ENCODE measurements at places on chromosomes 13 and 19. TPM values are rescaled to one million over a fixed set of nuclear protein-coding genes. Genes with fewer than 3 reads are reported as not detected.

The TEX26 gene
- total RNA-seq: not detected

The PSG6 gene
- total RNA-seq: not detected

The ARHGAP35 gene
- total RNA-seq: 26.3 TPM

The KLK8 gene
- total RNA-seq: not detected

The FAAP24 gene
- 0.25 TPM for total RNA-seq

The CDC34 gene
- 83.8 TPM for total RNA-seq

The SLC5A5 gene
- total RNA-seq: 0.09 TPM

The PLK5 gene
- not detected for total RNA-seq

The IL27RA gene
- total RNA-seq: 2.8 TPM

The KIR2DL1 gene
- 0.17 TPM for total RNA-seq

The ZNF575 gene
- 0.08 TPM for total RNA-seq

The MAST1 gene
- 0.08 TPM for total RNA-seq

The DCAF15 gene
- 10.4 TPM for total RNA-seq

The PCP2 gene
- total RNA-seq: not detected

The SIGLEC7 gene
- 4.7 TPM for total RNA-seq

The MCEMP1 gene
- 0.92 TPM for total RNA-seq

The IRF3 gene
- total RNA-seq: 24.4 TPM

DNA sequence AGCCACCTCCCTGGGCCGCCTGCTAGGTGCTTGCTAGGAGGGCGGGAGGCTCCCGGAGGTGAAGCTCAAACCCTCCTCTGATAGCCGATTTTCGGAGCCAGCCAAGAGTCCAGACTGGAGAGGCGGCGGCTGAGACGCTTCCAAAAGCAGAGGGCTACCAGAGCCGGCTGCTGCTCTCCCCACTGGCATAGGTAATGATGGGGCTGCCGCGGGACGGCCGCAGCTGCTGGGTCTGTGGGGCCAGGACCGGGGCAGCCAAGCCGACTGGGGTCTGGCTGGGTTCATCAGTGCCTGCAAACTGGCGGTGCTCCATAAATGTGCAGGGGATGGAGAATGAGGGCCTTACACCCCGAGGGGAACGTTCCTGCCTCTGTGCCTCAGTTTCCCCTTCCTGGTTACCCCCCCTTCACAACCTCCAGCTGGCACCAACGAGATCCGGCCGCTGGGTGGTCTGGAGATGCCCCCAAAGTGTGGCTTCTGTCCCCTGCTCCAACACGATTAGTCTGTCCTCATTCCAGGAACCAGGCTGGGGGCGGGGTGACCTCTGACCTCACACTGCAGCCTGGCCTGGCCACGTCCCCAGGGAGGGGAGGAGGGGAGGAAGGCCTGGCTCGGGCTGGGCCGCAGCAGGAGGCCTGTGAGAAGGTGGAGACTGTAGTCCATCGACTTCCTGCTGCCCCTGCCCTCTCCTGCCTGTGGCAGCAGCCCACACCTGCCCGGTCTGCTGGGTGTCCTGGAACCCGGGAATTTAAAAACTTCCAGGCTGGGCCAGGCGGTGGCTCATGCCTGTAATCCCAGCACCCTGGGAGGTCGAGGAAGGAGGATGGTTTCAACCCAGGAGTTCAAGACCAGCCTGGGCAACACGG is 3.8 kb upstream of the WDR18 start:
- peak overlapping the region; percentile 46 for H3K27ac ChIP-seq
- H3K27me3 ChIP-seq: no peaks in the 10 kb centered on the region

DNA sequence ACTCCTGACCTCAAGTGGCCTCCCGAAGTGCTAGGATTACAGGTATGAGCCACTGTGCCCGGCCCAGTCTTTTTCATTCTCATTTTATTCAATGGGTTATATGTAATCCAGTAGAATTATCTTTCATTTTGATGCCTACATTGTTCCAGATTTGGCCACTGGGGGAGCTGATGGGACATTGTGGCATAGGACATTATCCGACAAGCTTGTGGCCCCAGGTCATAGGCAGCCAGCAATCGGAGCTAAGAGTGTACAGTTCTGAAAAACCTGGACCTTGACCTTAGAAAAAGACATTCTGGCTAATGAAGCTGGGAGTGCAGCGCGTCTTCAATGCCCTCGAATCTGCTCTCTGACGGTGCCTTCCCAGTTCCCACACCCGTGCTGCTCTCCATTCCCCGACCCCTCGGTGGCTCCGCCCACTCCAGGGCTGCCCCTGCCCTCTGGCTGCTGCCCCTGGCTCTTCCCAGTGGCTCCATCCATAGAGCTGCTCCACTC is 108.7 kb downstream of the TEX29 start:
- no peak for DNase-seq
- H3K27ac ChIP-seq: no peak overlapping the region
- no peak overlapping the region for H3K4me3 ChIP-seq
- no peaks in the 10 kb centered on the region for H3K27me3 ChIP-seq
- no peaks in the 10 kb centered on the region for H3K36me3 ChIP-seq

- no peak for DNase-seq
- no peak overlapping the region for H3K4me3 ChIP-seq
- no peak overlapping the region for H3K27ac ChIP-seq
Observed at GRCh38 chr13:24232037-24232436, 71.5 kb downstream of the SPATA13 start.

GRCh38 chr13:79898202-79898826 is 417.4 kb downstream of the NDFIP2 start:
- H3K27ac ChIP-seq: no peak overlapping the region
- no peaks in the 10 kb centered on the region for H3K36me3 ChIP-seq
- H3K4me1 ChIP-seq: no peaks in the 10 kb centered on the region
- no peak for DNase-seq
- H3K4me3 ChIP-seq: no peak overlapping the region

DNA sequence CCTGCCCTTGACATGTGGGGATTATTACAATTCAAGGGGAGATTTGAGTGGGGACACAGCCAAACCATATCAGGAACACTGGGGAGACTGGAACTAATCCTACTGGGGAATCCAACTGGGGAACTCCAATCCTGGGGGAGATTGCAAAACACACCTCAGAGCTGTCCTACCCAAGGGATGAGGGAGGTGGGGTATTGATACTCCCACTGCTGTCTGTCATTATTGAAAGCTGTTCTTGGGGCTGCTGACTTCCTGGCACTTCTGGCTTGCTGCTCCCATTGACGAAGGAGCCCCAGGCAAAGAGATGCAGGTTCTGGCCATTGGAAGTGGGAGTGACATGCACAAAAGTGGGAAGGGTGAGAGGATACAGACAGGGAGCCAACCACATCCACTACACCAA is 24.7 kb upstream of the POP4 start:
- H3K4me1 ChIP-seq: no peaks in the 10 kb centered on the region
- no peaks in the 10 kb centered on the region for H3K27me3 ChIP-seq
- no peak overlapping the region for H3K27ac ChIP-seq
- H3K36me3 ChIP-seq: no peaks in the 10 kb centered on the region
- H3K4me3 ChIP-seq: no peak overlapping the region

GRCh38 chr13:99028890-99029289 is 51.0 kb upstream of the DOCK9 start:
- no peak overlapping the region for H3K27ac ChIP-seq
- H3K27me3 ChIP-seq: no peaks in the 10 kb centered on the region
- H3K4me1 ChIP-seq: no peaks in the 10 kb centered on the region
- H3K4me3 ChIP-seq: no peak overlapping the region
- no peaks in the 10 kb centered on the region for H3K36me3 ChIP-seq
- DNase-seq: no peak

- H3K27ac ChIP-seq: no peak overlapping the region
- no peaks in the 10 kb centered on the region for H3K27me3 ChIP-seq
- H3K4me1 ChIP-seq: no peaks in the 10 kb centered on the region
- H3K4me3 ChIP-seq: no peak overlapping the region
- DNase-seq: no peak
Observed at GRCh38 chr19:50750010-50750409, 20.3 kb upstream of the GPR32 start.

GRCh38 chr13:42164557-42165125 is 107.3 kb upstream of the AKAP11 start:
- H3K27me3 ChIP-seq: no peaks in the 10 kb centered on the region
- no peaks in the 10 kb centered on the region for H3K4me1 ChIP-seq
- H3K4me3 ChIP-seq: no peak overlapping the region
- H3K27ac ChIP-seq: no peak overlapping the region
- no peak for DNase-seq
- H3K36me3 ChIP-seq: no peaks in the 10 kb centered on the region

GRCh38 chr13:20160306-20161274 is at the start of gene GJA3:
TSS of gene GJA3 (minus strand) at chr13:20161052. CDS start at chr13:20143288, 17,764 bp downstream.
- no peaks in the 10 kb centered on the region for H3K36me3 ChIP-seq
- no peak within 1 kb of the TSS for H3K27ac ChIP-seq
- H3K4me1 ChIP-seq: peaks cover 19% of the 10 kb centered on the region
- DNase-seq: peak; percentile 41
- peak within 1 kb of the TSS; percentile 71 for H3K4me3 ChIP-seq
- H3K27me3 ChIP-seq: peaks cover 3% of the 10 kb centered on the region

- no peak overlapping the region for H3K4me3 ChIP-seq
- H3K36me3 ChIP-seq: no peaks in the 10 kb centered on the region
Observed at GRCh38 chr13:78317030-78317429, 286.3 kb downstream of the POU4F1 start.

GRCh38 chr19:54888239-54888638 is 14.2 kb downstream of the FCAR start:
- no peaks in the 10 kb centered on the region for H3K36me3 ChIP-seq
- H3K4me1 ChIP-seq: no peaks in the 10 kb centered on the region
- no peak overlapping the region for H3K27ac ChIP-seq
- no peaks in the 10 kb centered on the region for H3K27me3 ChIP-seq
- no peak for DNase-seq

DNA sequence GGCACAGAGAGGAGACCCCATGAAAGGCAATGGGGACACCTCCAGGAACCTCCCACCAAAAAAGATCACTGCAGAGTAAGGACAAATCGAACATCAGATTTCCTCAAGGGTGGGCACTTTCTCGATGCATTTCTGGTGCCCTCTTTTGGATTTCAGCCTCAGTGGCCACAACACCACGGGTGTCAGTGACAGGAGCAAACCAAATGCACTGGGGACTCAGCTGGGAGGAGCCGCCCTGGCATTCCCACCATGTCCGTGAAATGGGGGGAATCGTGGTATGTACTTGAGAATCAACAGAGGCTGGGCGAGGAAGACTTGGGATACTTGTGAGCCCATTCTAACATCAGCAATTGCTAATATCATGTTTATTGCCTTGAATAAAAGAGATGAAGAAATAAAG is 16.3 kb downstream of the FAM187B start:
- H3K27ac ChIP-seq: peak overlapping the region; percentile 59
- no peak overlapping the region for H3K4me3 ChIP-seq
- no peaks in the 10 kb centered on the region for H3K4me1 ChIP-seq
- no peaks in the 10 kb centered on the region for H3K36me3 ChIP-seq

- no peak overlapping the region for H3K27ac ChIP-seq
- no peaks in the 10 kb centered on the region for H3K27me3 ChIP-seq
- no peak overlapping the region for H3K4me3 ChIP-seq
- H3K36me3 ChIP-seq: no peaks in the 10 kb centered on the region
- H3K4me1 ChIP-seq: no peaks in the 10 kb centered on the region
- no peak for DNase-seq
Observed at GRCh38 chr19:54387991-54388801, 23.5 kb upstream of the LAIR1 start.

- no peaks in the 10 kb centered on the region for H3K36me3 ChIP-seq
- H3K27me3 ChIP-seq: no peaks in the 10 kb centered on the region
- H3K4me1 ChIP-seq: no peaks in the 10 kb centered on the region
- H3K4me3 ChIP-seq: peak overlapping the region; percentile 52
- H3K27ac ChIP-seq: peak overlapping the region; percentile 22
- DNase-seq: no peak
Observed at GRCh38 chr19:13060233-13060963, 42.3 kb downstream of the LYL1 start.

GRCh38 chr13:72689181-72689696 is 38.2 kb downstream of the MZT1 start:
- DNase-seq: no peak
- H3K27ac ChIP-seq: no peak overlapping the region

- H3K4me1 ChIP-seq: no peaks in the 10 kb centered on the region
- no peak for DNase-seq
- no peak overlapping the region for H3K4me3 ChIP-seq
- H3K36me3 ChIP-seq: no peaks in the 10 kb centered on the region
- no peak overlapping the region for H3K27ac ChIP-seq
Observed at GRCh38 chr13:20331949-20332348, 99.8 kb upstream of the GJB6 start.

- H3K4me1 ChIP-seq: peaks cover 20% of the 10 kb centered on the region
- H3K27me3 ChIP-seq: no peaks in the 10 kb centered on the region
- DNase-seq: no peak
Observed at GRCh38 chr19:39448271-39448670, 2.9 kb downstream of the SUPT5H start.

DNA sequence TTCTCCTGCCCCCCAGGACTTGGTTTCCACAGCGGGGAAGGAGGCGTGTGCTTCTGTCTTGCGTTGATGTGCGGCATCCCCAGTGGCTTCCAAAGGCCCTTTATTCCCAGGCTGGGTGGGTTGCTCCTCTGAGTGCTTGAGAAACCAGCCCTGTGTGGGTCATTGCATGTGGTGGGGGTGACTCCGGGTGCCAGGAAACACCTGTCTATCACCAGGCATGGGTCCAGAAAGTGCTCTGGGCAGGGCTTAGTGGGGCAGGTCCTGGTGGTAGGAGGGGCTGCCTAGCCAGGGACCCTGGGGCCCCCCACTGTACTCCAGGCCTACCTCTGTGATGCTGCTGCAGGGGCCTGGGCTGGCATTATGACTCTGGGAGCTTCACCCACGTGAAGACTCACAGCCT is 9.6 kb downstream of the DDA1 start:
- no peaks in the 10 kb centered on the region for H3K4me1 ChIP-seq
- no peak overlapping the region for H3K4me3 ChIP-seq
- H3K36me3 ChIP-seq: peaks cover 32% of the 10 kb centered on the region
- H3K27ac ChIP-seq: no peak overlapping the region

GRCh38 chr19:54684527-54684926 is 21.7 kb downstream of the LILRB4 start:
- peaks cover 4% of the 10 kb centered on the region for H3K27me3 ChIP-seq
- no peaks in the 10 kb centered on the region for H3K4me1 ChIP-seq
- H3K27ac ChIP-seq: no peak overlapping the region
- DNase-seq: no peak
- H3K4me3 ChIP-seq: no peak overlapping the region
- H3K36me3 ChIP-seq: no peaks in the 10 kb centered on the region

Data from liver (tissue), 10 donors.